H4 (cell line): ENCODE measurements at places on chromosomes 6 and 20. TPM values are rescaled to one million over a fixed set of nuclear protein-coding genes. Genes with fewer than 3 reads are reported as not detected.
A peak's percentile ranks its signal among the peaks of the same experiment; 100 is the strongest.

CST2 gene
- not detected in 2 replicates for total RNA-seq

NKX2-4 gene
- 1.1 and 1.8 TPM in 2 replicates for total RNA-seq

GNRH2 gene
- not detected in 2 replicates for total RNA-seq

FBXO9 gene
- total RNA-seq, result 43.6 and 45.5 TPM in 2 replicates

SEL1L2 gene
- total RNA-seq, result not detected in 2 replicates

PRSS16 gene
- total RNA-seq, result 3.4 and 5.2 TPM in 2 replicates

NKX2-2 gene
- 0.56 and 1.2 TPM in 2 replicates for total RNA-seq

HTR1E gene
- not detected in 2 replicates for total RNA-seq

- no peak for DNase-seq
These were observed 43.0 kb upstream of the CD2AP start for GRCh38 chr6:47434372-47435253.

DNA sequence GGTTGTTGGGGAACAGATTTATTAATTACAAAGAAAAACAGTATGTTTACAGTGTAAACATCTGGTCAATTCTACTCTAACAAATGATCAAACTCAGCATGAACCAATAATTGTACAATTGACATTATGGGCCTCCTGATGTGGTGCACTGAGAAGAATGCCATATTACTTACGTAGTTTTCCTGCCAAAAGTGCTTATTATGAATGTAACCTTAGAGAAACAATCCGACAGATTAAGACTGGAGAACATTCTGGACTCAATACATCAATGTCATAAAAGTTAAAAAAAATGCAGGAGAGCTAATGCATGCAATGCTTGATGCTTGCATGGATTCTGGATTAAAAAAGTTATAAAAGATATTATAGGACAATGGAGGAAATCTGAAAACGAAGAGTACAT, 69.0 kb downstream of the LYRM4 start:
- DNase-seq, result no peak

- peak; percentile 44 for DNase-seq
These were observed 288.1 kb upstream of the PRDM1 start for GRCh38 chr6:105797983-105798453.

DNA sequence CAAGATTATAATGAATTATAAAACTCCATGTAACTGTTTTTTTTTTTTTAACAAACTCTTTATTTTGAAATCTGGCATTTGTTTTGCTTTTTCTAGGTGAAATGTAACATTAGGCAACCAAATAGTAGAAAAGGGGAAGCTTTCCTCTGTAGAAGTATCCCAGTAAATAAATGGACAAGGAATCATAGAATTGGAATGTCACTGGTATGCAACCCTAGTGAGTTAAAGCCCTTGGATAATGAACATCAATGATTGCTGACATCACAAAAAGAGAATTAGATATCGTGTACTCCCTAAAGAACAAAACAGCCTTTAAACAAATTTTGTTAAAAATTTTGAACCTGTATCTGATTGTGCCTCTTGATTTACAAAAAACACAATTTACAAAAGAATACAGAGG, 93.9 kb upstream of the OGFRL1 start:
- DNase-seq, result peak; percentile 9

DNA sequence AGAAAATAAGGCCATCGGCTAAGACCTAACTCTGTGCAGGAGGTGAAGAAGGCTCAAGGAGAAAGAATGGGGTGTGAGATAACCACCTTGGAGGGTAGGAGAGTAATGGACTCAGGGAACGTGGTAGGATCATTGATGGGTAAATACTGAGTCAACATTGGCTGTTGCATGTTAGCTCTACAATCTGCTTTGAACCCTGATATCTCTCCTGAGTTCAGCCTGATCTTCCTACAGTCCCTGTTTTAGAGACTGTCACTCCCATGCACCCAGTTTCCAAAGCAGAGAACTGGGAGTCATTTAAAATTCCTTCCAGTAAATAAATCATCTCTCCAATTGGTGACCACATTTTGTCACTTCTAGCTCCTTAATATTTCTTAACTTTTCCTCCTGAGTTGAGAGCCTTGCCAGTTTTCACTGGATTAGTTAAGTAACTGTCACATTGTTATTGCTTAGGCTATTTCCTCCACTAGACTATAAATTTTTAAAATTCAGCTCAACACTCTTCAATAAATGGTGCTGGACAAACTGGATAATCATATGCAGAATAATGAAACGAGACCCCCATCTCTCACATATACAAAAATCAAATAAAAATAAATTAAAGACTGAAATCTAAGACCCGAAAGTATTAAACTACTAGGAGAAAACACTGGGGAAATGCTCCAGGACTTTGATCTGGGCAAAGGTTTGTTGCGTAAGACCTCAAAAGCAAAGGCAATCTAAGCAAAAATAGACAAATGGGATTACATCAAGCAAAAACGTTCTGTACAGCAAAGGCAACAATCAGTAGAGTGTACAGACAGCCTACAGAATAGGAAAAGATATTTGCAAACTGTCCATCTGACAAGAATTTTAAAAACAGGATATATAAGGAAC, 138.9 kb upstream of the TMEM170B start:
- no peak for DNase-seq

GRCh38 chr6:116136933-116137340, 11.0 kb upstream of the COL10A1 start:
- peak; percentile 2 for DNase-seq

DNA sequence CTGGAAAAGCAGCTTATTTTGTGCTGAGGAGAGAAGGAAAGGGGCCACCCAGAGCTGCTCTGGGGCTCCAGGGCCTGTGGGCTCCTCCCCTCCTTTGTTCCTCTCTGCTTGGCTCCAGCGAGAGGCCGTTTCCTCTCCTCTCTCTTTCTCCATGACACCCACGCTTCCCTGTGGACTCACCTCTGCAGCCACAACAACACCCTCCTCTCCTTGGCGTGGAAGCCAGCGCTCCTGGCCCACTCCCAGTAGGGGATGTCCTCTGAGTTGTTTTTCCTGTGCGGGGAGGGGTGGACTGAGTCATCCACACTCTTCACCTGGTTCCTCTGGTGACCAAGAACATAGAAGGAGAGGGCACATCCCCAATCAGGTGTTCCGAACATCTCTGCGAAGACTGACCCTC, 4.9 kb upstream of the CDSN start:
- DNase-seq, result no peak

GRCh38 chr6:9830808-9831207, 584.1 kb downstream of the TFAP2A start:
- no peak for DNase-seq

- DNase-seq, result no peak
These were observed 48.3 kb downstream of the TRERF1 start for GRCh38 chr6:42403421-42403820.

GRCh38 chr6:37595859-37596258, 96.2 kb upstream of the CCDC167 start:
- DNase-seq, result no peak

- DNase-seq, result no peak
These were observed 1.8 kb downstream of the LZTS3 start for GRCh38 chr20:3171391-3172125.

DNA sequence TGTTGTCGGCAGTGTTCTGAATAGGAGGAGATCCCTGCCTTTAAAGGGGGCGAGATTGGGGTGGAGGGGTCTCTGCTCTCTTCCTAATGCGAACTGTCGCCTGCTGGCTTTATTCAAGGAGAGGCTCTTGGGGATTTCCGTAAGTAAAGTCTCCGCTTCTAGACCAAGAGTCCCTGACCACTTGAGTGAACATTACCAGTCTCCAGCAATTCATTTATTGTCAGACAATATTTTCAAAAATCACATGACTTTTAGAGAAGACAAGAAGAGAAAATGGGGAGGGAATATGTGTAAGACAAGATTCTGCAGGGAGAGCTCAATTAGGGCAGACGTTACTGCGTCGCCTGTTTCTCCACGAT, 21.2 kb downstream of the POM121L2 start:
- DNase-seq, result no peak

DNA sequence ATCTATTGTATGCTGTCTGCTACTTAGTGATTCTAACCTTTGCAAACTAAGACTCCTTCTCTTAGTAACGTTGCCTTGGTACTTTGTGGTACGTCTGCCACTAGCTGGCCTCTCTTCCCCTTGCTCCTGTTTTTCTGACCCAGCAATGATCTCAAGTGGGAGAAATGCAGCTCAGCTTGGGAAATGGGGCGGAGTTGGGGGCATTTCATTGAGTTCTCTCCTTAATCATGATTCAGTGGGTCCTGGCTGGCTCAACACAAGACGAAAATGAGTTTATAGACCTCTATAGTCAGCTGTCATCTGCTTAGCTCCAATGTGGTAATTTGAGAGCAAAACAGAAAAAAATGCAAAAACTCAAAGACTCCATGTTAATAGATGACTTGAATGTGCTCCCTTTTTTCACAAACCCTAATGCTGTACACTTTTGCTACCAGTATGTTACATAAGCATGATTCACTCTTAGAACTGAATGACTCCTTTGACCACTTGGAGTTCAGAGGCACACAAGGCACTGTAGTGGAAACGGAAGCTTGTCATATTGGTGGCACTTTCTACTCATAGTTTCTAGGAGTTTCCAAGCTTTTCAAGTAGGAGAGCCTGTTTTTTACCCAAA, 55.3 kb upstream of the SOX4 start:
- DNase-seq, result peak; percentile 29

- peak; percentile 16 for DNase-seq
These were observed 956.6 kb downstream of the KIF16B start for GRCh38 chr20:15616626-15617025.

DNA sequence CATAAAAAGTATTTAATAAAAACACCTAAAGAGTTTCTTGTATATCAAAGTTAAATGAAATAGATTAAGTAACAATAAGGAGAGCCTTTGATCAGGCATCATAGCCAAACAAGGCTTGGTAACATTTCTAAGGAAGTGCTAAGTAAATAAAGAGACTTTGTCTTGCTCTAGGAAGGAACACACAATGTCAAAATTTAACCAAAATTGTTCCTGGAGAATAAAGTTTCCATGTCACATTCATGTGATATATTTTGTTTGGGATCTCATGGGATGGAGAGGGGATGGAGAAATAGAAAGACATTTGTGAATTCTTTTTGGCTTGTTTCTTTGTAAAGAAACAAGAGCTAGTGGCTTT, 201.9 kb upstream of the DTNBP1 start:
- no peak for DNase-seq

DNA sequence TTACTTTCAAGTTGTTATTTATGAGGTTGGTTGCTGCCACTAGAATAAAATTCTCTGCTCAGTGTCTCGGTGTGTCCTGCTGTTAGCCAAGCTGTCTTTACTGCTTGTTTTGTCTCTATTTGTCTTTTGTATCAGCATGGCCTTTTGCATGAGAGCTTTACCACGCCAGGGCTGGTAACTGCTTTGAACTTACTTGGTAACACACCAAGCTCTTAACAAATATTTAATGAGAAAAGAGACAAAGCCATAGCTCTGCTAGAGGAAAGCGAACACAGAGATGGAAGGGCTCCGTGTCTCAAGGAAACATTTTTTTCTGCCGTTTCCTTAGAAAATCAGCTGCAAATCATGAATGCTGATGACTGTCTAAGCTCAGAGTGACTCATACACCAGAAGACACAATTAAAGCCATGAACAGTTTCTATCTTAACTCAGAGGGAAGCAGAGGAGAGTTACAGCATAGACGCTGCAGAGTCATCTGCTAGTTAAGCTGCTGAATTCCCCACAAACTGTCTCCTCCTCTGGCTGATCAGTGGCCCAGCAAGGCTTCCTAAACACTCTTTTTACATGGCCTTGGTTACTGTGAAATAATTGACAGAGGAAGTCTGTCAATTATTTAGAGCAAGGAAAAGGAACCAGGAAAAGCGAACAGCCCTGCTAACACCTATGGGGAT, 44.8 kb downstream of the AGPAT4 start:
- peak; percentile 60 for DNase-seq

DNA sequence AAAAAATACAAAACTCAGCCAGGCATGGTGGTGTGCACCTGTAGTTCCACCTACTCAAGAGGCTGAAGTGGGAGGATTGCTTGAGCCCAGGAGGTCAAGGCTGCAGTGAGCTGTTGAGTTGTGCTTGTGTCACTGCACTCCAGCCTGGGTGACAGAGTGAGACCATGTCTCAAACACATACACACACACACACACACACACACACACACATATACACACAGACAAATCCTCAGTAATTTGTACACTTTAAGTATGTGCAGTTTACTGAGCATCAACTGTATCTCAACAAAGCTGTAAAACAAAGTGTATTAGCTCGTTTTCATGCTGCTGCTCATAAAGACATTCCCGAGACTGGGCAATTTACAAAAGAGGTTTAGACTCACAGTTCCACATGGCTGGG, 7.3 kb downstream of the TFB1M start:
- DNase-seq, result no peak

GRCh38 chr20:14568225-14568624, 230.8 kb upstream of the FLRT3 start:
- DNase-seq, result no peak

DNA sequence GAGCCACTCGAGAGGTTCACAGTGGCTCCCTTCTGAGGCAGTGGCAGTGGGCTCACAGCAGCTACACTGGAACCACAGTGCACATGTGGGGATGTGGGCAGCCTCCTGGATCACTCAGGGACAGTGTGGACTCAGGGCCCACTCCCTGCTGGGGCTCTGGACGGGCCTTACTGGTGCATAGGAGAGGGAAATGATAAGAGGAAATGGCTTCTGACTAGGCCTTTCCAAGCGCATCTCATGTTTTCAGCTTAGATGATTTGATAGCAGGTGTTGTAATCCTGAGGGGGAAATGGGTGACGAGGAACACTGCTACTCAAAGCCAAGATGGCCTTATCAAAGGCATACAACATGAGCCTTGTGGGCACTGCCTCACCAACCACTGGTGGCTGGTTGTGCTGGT, 44.0 kb downstream of the PANK2 start:
- DNase-seq, result no peak

DNA sequence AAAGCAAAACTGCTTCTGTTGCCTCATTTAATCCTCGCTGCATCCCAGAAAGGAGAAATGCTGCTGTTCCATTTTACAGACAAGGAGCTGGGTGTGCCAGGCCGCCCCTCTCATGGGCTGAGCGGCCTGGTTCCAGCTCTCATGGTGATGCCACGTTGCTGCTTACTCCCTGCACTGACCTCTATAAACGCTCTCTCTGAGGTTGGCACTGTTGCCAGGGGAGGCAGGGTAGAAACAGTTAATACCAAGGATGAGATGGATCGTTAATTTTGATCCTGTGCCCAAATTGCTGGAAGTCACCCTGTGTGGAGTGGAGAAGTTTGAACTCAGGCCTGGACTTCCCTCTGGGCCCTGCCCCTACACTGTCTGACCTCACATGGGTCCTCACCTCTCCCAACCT, 25.6 kb downstream of the SIRPA start:
- DNase-seq, result no peak

GRCh38 chr20:8132484-8133309, 631 bp downstream of the PLCB1 start:
- DNase-seq, result no peak

- DNase-seq, result no peak
These were observed 100.2 kb upstream of the KCNG1 start for GRCh38 chr20:51122931-51123658.

- peak; percentile 79 for DNase-seq
These were observed 246.1 kb downstream of the TFAP2C start for GRCh38 chr20:56875052-56875659.

DNA sequence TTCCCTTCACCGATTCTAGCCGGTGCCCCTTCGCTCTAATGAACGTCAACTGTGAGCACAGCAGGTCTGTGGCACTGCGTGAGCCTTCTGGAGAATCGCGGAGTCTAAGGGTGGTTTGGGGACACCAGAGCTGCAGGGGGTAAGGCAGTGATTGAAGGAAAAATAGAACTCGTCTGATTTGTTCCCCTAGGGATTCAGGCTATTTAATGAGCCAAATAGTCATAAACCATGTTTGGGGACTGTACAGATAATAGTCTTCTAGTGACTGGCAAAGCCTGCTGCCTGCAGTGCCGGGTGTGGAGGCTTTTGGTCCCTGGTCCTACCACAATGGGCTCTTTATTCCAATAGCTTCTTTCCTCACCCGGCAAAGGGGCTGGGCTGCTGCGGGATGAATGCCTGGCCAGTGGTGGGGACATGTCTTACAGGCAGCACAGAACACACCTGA, 11.1 kb upstream of the NTSR1 start:
- DNase-seq, result no peak
